Suprapubic skin (tissue), 4 donors: ENCODE measurements at places on chromosomes 13 and 19. TPM values are rescaled to one million over a fixed set of nuclear protein-coding genes. Genes with fewer than 3 reads are reported as not detected.

Gene MIA
- total RNA-seq = 9.5 TPM

Gene LILRA5
- not detected for total RNA-seq

Gene KLHL26
- 26.5 TPM for total RNA-seq

Gene KMT2B
- total RNA-seq = 66.8 TPM

Gene GRIN3B
- not detected for total RNA-seq

Gene ZNF850
- 10.7 TPM for total RNA-seq

Gene TMEM221
- total RNA-seq = 1.2 TPM

Gene KLK3
- 1.9 TPM for total RNA-seq

Gene PBX4
- total RNA-seq = 14.9 TPM
